ENCODE measurements at places on chromosomes 11 and 22.

GRCh38 chr22:42280140-42280539 lies 9.7 kb upstream of the TCF20 start:
- DNase-seq = no peak

GRCh38 chr22:29313126-29313575 lies 2.3 kb downstream of the RASL10A start:
- peak; percentile 45 for DNase-seq

- DNase-seq = no peak
Measured at GRCh38 chr11:64060263-64060860, 24.6 kb downstream of the FLRT1 start.

DNA sequence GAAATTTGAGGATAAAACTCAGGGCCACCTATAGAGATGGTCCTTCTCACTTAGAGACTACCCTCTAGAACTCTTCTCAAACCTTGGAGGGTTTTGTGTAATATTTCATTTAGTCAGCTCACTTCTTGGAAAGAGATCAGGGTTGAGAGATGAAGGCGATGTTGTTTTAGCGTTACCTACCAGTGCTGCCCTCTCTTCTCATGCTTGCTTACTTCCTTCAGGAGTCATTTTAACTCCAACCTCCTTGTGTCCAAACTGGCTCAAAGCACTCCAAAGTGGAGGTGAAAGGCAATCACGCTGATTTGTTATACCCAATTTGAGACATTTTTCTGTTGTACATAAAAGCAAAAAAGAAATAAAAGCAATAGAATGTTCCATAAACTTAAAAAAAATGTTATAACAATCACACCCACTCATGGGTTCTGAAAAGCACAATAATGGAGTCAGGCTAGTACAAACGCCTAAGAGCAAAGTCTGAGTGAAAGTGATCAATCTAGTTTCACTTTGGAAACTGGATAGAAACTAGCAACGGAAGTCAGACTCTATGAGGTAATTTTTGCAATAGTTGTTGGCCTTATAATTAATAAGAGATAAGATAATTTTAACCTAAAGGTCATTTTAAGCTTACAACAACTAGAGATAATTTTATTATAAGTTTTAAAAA lies 117.1 kb downstream of the MRTFA start:
- no peak for DNase-seq

DNA sequence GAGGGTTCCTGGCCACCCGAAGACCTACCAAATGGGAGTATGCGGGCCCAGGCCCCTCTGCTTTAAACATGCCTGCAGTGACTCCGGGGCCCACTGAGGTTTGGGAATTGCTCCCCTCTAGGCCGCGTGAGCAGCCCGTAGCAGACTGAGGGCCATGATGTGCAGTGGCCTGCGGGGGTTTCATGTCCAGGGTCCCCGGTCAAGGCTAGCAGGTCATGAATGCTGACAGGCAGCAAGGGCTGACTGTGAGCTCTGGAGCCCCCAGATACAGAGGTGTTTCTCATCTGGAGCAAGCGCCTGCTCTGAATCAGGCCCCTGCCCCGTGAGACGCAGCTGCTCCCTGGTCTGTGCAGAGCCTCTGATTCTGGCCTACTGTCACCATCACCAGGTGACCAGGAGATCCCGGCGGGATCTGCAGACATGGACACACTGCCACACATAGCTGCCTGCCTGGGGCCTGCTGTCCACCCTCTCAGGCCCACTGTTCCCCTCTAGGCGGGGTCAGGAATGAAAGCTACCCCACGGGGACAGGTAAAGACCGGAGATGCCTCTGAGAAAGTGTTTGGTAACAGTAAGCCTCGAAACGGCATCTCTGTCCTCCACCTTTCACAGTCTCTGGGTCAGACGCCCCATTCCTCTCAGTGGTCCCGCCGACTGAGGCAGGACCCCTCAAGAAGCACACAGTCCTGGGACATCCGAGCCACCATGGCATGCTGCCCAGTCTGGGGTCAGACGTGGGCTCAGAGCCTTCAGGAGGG lies 73.3 kb downstream of the PARVB start:
- no peak for DNase-seq

DNA sequence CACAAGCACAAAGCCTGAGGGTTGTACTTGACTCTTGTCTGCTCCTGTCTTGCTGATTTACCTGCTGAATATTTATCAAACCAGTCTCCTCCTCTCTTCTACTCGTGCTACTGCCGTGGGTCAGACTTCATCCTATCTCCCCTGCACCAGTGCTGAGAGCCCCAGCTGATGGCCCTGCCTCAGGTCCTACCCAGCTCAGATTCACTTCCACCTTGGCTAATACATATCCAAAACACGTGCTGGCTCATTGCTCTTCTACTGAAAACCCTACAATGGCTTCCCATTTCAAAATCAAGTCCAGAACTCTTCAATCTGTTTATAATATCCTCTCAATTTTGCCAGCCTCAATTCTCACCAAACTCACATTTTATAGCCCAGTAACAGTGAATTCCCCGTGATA lies 48.3 kb downstream of the RAB30 start:
- DNase-seq = no peak

DNA sequence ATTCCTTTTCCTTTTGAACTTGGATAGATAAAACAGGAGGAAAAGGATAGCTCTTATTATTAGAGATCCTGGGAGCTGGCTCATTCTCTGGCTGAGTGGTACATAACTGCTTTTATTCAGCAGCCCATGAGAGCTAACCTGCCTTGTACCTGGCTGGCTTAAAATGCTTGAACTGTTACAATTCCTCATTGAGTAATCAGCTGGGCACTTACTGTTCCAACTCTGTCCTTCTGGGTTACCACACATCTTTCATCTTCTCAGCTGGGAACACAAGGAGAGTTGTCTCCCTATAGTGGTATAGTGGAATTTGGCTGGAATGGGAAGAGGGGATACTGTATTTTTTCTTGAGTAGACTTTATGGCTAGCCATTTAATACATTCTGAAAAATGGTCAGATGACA lies 39.8 kb upstream of the SPTBN2 start:
- DNase-seq = no peak
